ENCODE measurements at places on chromosomes 11 and 22. TPM values are rescaled to one million over a fixed set of nuclear protein-coding genes. Genes with fewer than 3 reads are reported as not detected.

GRCh38 chr11:112121981-112122615, 35.4 kb downstream of the SDHD start:
- DNase-seq, result no peak
- H3K36me3 ChIP-seq, result no peaks in the 10 kb centered on the region
- H3K27ac ChIP-seq, result no peak overlapping the region
- H3K4me3 ChIP-seq, result no peak overlapping the region
- H3K4me1 ChIP-seq, result no peaks in the 10 kb centered on the region
- no peaks in the 10 kb centered on the region for H3K27me3 ChIP-seq

GRCh38 chr22:35894937-35895708, 133.5 kb downstream of the RBFOX2 start:
- peaks cover 26% of the 10 kb centered on the region for H3K4me1 ChIP-seq
- no peak overlapping the region for H3K4me3 ChIP-seq
- H3K27ac ChIP-seq, result peak overlapping the region; percentile 17
- no peaks in the 10 kb centered on the region for H3K27me3 ChIP-seq
- H3K36me3 ChIP-seq, result peaks cover 5% of the 10 kb centered on the region

GRCh38 chr11:131790586-131790985, 420.2 kb downstream of the NTM start:
- no peaks in the 10 kb centered on the region for H3K36me3 ChIP-seq
- H3K27ac ChIP-seq, result no peak overlapping the region
- peaks cover 11% of the 10 kb centered on the region for H3K4me1 ChIP-seq

MUC2 gene
- total RNA-seq, result not detected

GRCh38 chr11:16000065-16000464, 356.3 kb downstream of the SOX6 start:
- no peak for DNase-seq
- no peaks in the 10 kb centered on the region for H3K27me3 ChIP-seq
- H3K4me1 ChIP-seq, result peaks cover 15% of the 10 kb centered on the region
- no peak overlapping the region for H3K4me3 ChIP-seq
- H3K27ac ChIP-seq, result no peak overlapping the region

GRCh38 chr11:132242632-132243031, 872.2 kb downstream of the NTM start:
- no peak overlapping the region for H3K4me3 ChIP-seq
- H3K4me1 ChIP-seq, result peaks cover 7% of the 10 kb centered on the region
- H3K27ac ChIP-seq, result no peak overlapping the region
- H3K27me3 ChIP-seq, result peaks cover 34% of the 10 kb centered on the region
- no peaks in the 10 kb centered on the region for H3K36me3 ChIP-seq

RIMBP3B gene
- total RNA-seq, result 0.65 TPM

DNA sequence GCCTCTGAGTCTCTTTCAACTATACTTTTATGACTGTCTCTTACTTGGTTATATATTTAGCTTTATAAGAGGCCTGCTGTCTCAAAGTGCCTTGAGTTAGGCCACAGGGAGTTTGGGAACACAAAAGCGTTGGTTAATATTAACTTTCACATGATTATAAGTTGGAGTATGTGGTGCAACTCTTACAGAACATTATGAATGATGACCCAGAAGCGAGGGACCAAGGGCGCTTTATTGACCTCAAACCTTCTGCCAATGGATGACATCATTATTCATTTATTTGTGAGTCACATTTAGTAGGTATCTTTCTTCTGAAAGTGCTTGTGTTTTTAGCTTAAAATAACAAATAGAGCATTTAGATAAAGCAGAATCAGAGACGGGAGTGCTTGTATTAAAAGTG, 298.0 kb upstream of the ZC3H12C start:
- no peak overlapping the region for H3K4me3 ChIP-seq
- no peak overlapping the region for H3K27ac ChIP-seq
- no peaks in the 10 kb centered on the region for H3K36me3 ChIP-seq
- no peak for DNase-seq

DNA sequence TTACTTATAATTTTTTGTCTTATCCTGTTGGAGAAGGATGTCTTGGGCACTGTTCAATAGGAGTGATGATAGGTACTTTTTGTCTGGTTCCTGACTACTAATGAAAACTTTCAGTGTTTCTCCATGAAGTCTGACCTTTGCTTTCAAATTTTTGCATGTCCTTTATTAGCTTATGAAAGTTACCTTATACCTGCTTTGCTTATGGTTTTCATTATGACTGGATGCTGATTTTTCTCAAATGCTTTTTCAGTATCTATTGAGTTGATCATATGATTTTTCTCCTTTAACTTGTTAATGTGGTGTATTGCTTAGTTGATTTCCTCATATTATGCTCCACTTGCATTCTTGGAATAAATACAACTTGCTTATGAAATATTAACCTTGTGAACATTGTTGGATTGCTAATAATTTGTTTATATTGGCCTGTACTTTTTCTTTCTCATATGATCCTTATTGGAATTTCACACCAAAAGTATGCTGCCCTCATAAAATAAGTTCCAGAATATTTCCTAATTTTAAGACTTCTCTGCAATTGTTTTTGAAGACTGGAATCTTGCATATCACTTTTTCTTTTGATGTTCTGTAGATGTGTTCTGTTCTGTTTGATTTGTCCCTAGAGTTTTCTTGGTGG, 85.0 kb upstream of the SC5D start:
- H3K4me1 ChIP-seq, result peaks cover 2% of the 10 kb centered on the region
- H3K27ac ChIP-seq, result no peak overlapping the region
- no peak for DNase-seq
- H3K4me3 ChIP-seq, result no peak overlapping the region
- no peaks in the 10 kb centered on the region for H3K36me3 ChIP-seq

- H3K4me3 ChIP-seq, result no peak overlapping the region
- no peak for DNase-seq
- H3K36me3 ChIP-seq, result no peaks in the 10 kb centered on the region
- H3K4me1 ChIP-seq, result no peaks in the 10 kb centered on the region
- H3K27me3 ChIP-seq, result no peaks in the 10 kb centered on the region
- H3K27ac ChIP-seq, result no peak overlapping the region
Observed at GRCh38 chr11:68821670-68822069, 20.0 kb downstream of the CPT1A start.

GRCh38 chr11:72864702-72865655, 50.8 kb downstream of the ATG16L2 start:
- no peak overlapping the region for H3K27ac ChIP-seq
- no peak for DNase-seq
- peaks cover 10% of the 10 kb centered on the region for H3K36me3 ChIP-seq

GRCh38 chr11:126426820-126427749, 71.6 kb downstream of the ST3GAL4 start:
- no peak overlapping the region for H3K4me3 ChIP-seq
- H3K27me3 ChIP-seq, result peaks cover 5% of the 10 kb centered on the region
- H3K27ac ChIP-seq, result no peak overlapping the region
- peaks cover 1% of the 10 kb centered on the region for H3K4me1 ChIP-seq
- no peak for DNase-seq
- no peaks in the 10 kb centered on the region for H3K36me3 ChIP-seq

- peaks cover 6% of the 10 kb centered on the region for H3K4me1 ChIP-seq
- no peak overlapping the region for H3K27ac ChIP-seq
Observed at GRCh38 chr11:78256962-78257361, 68.2 kb downstream of the USP35 start.

DNA sequence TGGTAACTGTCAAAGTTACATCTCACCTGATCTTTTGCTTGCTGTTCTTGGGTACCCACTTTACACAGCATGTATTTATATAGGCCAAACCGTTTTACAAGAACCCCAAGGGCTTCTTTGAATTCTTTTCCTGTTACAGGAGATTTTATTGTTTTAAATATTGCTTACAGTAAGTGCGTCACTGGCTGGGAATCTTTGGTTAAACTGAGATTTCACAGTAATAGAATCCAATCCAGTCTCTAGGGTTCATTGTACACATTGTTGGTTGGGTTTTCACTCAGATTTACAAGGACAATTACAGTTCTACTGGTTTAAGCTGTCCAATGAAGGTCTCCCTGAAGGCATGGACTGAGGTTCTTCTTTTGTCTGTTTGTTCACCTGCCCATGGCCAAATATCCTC, 171.7 kb downstream of the INSC start:
- no peak overlapping the region for H3K27ac ChIP-seq

GRCh38 chr11:73154178-73154577, 12.1 kb upstream of the FCHSD2 start:
- no peaks in the 10 kb centered on the region for H3K36me3 ChIP-seq
- H3K27me3 ChIP-seq, result peaks cover 5% of the 10 kb centered on the region
- peaks cover 9% of the 10 kb centered on the region for H3K4me1 ChIP-seq
- no peak overlapping the region for H3K4me3 ChIP-seq

DNA sequence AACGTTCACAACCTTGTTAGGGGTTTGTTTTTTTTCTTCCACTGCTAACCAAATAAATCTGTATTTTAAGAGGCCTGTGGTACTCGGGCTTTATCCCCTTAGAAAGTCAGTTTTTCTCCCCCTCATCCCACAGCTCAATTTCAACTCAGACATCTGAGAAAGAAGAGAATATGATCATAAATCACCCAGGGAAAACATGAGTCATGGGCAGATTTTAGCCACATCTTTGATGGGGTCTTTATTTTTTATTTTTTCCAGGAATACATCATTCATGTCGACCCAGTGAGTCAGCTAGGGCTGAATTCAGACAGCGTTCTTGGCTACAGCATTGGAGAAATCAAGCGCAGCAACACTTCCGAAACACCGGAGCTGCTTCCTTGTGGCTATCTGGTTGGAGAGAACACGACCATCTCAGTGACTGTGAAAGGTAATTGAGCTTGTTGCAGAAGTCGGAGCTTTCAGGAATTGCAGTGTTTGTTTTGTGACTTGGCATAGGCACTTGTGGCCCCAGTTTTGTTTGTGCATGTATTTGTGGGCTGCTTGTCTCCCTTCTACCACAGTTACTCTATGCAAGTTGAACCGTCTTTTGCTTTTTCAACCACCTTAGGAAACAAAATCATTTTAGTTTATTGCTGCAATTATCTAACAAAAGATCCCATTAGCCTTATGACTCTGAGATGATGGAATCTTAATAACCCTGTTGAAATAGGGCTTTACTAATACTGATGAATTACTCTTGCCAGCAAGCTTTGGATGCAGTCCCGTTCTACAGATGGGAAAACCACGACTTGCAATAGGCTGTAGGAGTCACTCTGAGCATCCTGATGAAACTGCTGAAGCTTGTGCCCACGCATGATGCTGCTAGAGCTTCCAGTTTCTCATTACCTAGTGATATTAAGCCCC, 62.7 kb downstream of the DBX1 start:
- peak overlapping the region; percentile 16 for H3K27ac ChIP-seq
- H3K27me3 ChIP-seq, result no peaks in the 10 kb centered on the region
- DNase-seq, result no peak

- H3K27ac ChIP-seq, result no peak overlapping the region
- DNase-seq, result no peak
- no peaks in the 10 kb centered on the region for H3K4me1 ChIP-seq
- H3K36me3 ChIP-seq, result peaks cover 11% of the 10 kb centered on the region
Observed at GRCh38 chr22:31179345-31179744, 19.4 kb downstream of the RNF185 start.

All from progenitor cell of endocrine pancreas (in vitro differentiated cells).